Amygdala (tissue), 56 donors: ENCODE measurements at places on chromosomes 5 and 9.
A peak's percentile ranks its signal among the peaks of the same experiment; 100 is the strongest.

GRCh38 chr9:91746904-91747303 lies 203.1 kb downstream of the ROR2 start:
- DNase-seq: no peak

GRCh38 chr9:86459599-86460155 lies 105.5 kb upstream of the TUT7 start:
- no peak for DNase-seq

DNA sequence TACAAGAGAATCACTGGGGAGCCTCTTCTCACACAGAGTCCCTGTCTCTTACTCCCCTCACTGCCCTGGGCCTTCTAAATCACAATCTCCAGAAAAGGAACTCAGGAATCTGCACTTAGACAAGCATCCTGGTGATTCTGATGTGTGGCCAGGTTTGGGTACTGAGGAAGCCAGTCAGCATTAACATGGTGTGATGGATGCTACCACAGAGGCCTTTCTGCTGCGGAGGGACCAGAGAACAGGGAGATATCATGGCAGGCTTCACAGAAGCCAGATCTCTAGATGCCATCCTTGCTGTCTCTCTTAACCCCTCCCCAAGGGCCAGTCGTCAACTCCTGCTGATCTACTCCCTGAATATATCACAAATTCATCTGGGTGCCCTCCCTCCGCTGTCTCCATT lies 1.6 kb downstream of the ANKS6 start:
- DNase-seq: no peak

- peak; percentile 34 for DNase-seq
Measured at GRCh38 chr5:14250084-14250695, 107.0 kb downstream of the TRIO start.

DNA sequence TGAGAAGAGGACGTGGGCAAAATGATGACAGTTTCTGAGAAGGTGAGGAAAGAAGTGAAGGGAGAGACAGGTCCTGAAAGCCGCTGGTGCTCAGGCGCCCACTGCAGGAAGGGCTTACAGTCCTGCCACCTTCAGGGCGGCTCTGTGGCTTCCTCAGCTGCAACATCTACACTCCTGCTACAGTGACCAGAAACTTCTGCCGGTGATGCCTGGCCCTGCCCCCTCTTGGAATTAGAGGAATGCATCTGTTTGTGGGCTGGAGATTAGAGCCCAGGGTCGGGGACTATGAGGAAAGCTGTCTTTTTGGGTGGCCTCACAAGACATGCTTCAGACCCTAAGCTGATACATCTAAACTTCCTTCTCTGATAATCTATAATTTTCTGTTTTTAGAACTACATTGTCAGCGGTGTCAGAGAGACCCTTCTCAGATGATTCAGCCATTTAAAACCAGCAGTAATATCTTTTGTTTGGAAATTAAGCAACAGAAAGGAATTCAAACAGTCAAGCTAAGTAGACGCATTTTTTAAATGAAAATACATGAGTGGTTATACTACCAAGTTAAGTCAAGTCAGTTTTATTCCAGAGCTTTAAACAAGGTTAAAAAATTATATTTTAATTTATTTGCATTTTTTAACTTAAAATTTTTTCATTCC lies 30.4 kb downstream of the PRDM6 start:
- no peak for DNase-seq

DNA sequence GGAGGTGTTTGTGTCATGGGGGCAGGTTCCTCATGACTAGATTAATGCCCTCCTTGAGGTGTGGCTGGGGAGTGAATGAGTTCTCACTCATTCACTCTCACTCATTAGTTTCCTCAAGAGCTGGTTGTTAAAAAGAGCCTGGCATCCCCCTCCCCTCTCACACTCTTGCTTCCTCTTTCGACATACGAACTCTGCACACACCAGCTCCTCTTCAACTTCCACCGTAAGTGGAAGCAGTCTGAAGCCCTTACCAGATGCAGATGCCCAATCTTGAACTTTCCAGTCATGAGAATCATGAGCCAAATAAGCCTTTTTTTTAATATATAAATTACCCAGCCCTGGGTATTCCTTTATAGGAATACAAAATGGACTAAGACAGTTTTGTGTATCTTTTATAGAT lies 82.5 kb downstream of the SPRY4 start:
- no peak for DNase-seq

- DNase-seq: no peak
Measured at GRCh38 chr5:54009828-54010227, 300.5 kb downstream of the ARL15 start.

DNA sequence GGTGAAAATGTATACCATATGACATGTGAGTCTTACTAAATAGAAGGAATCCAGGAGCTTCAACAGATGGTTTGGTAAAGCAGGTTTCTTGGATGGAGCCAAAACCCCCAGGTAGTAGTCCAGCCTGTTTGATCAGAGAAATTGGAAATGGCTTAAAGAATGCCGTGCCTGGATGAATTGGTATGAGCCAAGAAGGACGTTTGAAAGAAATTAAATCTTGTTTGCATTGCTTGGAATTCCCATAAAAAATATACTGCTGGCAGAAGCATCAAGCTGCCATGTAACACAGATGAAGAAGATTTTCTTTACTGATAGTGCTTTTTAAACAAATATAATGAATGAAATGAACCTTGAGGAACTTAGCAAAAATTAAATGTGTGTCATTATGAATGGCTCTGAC lies 176.3 kb downstream of the NPR3 start:
- no peak for DNase-seq

GRCh38 chr5:77773734-77774280 lies 2.3 kb downstream of the TBCA start:
- no peak for DNase-seq

- no peak for DNase-seq
Measured at GRCh38 chr5:174444479-174445188, 279.7 kb upstream of the MSX2 start.

DNA sequence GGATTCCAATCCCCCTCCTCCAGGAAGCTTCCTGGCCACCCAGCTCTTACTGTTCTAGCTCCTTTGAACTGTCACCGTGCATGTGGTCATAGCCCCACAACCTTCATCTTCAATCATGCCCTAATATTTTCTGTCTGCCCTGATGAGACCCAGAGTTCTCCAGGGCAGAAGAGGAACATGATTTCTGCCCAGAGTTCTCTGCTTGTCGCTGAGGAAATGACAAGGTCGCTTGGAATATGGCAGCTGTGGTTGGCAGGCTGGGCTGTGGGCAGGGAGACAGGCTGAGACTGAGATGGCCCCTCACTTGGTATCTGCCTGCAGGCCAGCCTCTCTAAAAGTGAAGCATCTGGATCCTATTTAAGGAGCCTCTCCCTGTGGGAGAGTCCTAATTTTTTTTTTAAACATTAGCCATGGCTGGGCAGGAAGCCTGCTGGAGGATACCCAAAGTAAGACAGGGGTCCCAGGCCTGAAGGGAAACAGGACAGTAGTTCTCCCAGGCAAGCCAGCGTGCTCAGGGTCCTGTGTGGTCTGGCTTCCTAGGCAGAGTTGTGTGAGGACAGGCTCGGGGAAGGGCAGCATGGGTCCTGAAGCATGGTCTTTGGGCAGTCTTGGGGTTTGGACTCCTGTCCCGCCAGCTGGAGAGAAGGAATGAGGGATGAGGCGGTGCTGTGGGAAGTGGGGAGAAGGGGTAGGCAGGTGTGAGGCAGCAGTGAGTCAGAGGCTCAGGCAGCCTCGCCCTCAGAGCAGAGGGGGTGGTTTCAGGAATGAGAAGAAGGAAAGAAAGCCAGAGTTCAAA lies 242.1 kb downstream of the FSTL4 start:
- no peak for DNase-seq

GRCh38 chr5:13567819-13568218 lies 376.7 kb downstream of the DNAH5 start:
- no peak for DNase-seq

DNA sequence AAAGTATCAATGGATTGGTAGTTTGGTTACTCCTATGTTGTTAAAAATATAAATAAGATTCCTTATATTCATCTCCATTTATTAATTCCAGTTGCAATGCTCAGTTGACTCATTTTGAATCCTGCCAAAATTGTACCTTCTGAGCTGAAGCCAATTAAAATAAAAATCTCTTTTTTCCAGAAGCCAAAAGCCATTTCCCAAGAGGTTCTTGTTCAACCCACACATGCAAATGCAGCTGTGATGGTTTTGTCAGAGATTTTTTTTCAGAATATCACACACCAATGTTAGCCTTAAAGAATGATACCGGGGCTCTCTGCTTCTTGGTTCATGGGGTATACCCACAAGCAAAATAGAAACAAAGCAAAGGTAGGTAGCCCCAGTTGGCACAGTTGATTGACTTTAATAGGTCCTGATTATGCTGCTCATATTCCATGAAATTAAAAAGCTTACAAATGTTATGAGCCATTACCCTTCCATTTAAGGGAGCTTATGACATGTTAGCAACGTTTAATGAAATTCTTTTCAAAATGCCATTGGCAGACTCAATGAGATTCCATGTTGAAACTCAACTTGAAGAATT lies 208.0 kb downstream of the SGCD start:
- DNase-seq: no peak

DNA sequence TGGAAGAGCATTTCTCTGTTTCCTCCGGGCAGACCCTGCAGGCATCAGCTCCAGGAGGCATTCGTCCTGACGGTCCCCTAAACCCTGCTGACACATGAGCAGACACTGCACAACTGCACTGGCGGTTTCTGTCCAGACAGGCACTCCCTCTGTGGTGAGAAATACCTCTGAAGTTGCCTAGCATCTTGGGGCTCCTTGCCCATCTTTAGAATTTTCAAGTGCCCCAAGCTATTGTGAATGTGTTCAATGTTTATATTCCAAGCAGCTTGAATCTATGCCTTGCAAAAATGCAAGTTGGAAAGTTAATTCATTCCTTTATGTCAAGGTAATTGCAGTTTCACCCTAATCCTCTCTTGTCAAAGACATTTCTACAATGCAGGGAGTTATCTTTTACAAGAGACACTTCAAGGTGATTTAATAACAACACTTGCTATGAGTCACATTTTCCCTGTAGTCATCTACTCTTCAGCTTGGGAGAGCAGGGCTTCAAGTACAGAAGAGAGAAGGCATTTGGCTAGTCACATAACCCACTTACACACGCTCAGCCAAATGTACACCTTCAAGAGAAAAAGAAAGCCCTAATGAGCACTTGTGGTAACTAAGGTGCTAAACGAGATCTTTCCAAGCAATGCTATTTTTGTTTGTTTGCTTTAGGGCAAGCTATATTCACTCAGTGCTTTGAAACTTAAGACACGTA lies 302.5 kb downstream of the MLLT3 start:
- no peak for DNase-seq

- DNase-seq: no peak
Measured at GRCh38 chr5:59767211-59767605, 126.3 kb downstream of the PDE4D start.

GRCh38 chr5:109852371-109853155 lies 162.8 kb downstream of the MAN2A1 start:
- no peak for DNase-seq

GRCh38 chr5:75756981-75757380 lies 39.7 kb upstream of the POC5 start:
- DNase-seq: no peak

GRCh38 chr5:89992201-89992600 lies 417.4 kb downstream of the CETN3 start:
- no peak for DNase-seq

- DNase-seq: no peak
Measured at GRCh38 chr9:136059321-136059791, 35.7 kb downstream of the NACC2 start.

DNA sequence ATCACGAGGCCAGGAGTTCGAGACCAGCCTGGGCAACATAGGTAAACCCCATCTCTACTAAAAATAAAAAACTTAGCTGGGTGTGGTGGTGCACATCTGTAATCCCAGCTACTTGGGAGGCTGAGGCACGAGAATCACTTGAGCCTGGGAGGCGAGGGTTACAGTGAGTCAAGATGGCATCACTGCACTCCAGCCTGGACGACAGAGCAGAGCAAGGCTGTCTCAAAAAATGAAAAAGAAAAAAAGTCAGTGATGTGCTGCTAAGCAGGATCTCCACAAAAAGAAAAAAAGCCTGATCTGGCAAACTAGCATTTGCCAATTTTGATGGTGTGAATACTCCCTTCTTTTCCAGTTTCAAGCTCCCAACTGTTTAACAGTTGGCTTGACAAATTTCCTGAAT lies 21.9 kb downstream of the F2R start:
- no peak for DNase-seq

- DNase-seq: no peak
Measured at GRCh38 chr9:130946766-130947617, 7.9 kb upstream of the FIBCD1 start.

GRCh38 chr9:84779883-84780282 lies 110.4 kb downstream of the NTRK2 start:
- DNase-seq: no peak

DNA sequence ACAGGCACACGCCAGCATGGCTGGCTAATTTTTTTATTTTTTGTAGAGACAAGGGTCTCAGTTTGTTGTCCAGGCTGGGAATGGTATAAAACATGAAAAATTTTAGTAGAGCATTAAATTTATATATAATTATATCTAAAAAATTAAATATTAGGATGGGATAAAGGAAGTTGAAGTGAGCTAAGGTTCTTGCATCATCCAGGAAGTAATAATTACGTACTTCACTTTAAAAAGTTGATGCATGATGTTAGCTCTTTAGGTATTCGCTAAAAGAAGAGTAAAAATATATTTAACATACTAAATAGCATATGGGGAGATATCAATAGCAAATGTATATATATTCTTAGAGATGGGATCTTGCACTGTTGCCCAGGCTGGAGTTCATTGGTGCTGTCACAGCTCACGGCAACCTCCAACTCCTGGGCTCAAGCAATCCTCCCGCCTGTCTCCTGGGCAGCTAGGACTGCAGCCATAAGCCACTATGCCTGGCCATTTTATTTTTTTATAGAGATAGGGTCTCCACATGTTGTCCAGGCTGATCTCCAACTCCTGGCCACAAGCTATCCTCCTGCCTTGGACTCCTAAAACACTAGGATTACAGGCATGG lies 12.3 kb downstream of the DCAF10 start:
- no peak for DNase-seq

DNA sequence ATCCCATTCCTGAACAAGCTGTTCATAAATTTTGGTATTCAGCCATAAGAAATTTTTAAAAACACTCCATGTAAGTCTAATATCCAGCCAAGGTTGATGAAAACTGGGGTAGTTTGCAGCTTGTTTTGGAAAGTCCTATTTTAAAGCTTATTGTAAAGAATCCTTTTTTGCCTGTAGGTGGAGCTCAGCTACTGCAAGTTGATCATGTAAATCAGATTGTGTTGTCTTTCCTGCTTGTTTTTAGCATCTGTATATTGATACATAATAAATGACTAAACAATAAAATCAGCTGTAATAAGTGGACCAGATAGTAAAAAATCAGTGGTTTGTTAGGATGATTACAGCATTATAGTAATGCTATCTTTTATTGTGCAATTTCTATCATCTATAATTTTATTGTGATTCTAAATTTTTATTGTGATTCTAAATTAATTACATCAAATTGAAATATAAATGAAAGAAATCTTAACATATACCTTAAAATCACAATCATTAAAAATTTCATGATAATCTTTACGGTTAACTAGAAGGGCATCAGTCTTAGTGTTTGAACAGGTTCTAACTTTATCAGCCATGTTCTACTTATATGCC lies 42.4 kb downstream of the CWC27 start:
- no peak for DNase-seq

GRCh38 chr9:124480621-124480981 lies 26.6 kb downstream of the NR5A1 start:
- no peak for DNase-seq
